ENCODE measurements at places on chromosomes 6 and 20.

- no peak for DNase-seq
These were observed 51.5 kb upstream of the MTHFD1L start for GRCh38 chr6:150813993-150814359.

- no peak for DNase-seq
These were observed 526 bp downstream of the SOD2 start for GRCh38 chr6:159692303-159693127.

GRCh38 chr20:48843057-48843806 lies 15.4 kb upstream of the PREX1 start:
- DNase-seq = no peak

- no peak for DNase-seq
These were observed 406.4 kb downstream of the QKI start for GRCh38 chr6:163820745-163821458.

DNA sequence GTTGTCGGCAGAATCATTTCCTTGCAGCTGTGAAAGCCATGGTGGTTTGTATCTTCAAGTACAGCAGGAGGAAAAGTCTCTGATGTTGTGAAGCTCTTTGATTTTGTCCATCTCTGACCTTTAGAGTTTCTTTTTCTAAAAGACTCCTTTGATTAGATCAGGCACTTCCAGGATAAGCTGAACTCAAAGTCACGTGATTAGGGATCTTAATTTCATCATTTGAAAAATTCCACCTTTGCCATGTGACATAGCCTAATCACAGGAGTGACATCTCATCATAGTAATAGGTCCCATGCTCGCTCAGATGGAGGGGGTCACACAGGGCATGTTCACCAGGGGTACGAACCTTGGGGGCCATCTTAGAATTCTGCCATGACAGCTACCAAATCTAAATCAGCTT lies 441.5 kb upstream of the CDH4 start:
- no peak for DNase-seq

- no peak for DNase-seq
These were observed 259.8 kb downstream of the PKHD1 start for GRCh38 chr6:51827580-51827979.

DNA sequence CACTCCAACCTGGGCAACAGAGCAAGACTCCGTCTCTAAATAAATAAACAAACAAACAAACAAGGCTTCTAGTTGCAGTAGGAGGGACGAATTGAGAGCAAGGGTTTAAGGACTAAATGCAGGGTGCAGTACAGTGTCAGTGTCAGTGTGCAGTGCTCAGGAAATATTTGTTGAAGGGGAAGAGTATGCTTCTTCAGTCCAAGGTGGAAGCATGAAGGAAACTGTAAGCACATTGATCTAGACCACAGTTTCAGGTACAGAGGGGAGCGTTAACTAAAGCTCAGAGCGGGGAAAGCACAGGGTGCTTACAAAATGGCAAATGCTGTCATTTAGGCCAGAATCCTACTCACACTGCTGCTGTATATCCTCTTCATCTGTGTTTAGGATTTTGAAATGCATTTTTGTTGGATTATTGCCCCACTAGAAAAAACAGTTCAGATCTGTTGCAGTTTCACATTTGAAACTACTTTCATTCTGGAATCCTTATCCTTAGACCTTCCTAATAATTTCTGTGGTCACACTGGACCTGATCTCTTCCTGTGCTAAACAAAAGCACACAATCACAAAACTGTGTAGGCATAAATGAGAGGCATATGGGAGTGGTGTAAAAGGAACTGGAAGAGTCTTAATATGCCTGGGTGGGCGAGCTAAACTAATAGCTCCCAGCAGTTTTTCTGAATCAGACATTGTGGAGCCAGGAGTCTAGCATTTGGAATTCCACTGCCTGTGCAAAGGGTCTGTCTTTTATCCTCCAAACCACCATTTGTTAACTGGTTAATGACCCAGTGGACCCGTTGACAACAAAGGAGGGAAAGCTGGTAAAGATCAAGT lies 41.4 kb downstream of the CBFA2T2 start:
- no peak for DNase-seq

DNA sequence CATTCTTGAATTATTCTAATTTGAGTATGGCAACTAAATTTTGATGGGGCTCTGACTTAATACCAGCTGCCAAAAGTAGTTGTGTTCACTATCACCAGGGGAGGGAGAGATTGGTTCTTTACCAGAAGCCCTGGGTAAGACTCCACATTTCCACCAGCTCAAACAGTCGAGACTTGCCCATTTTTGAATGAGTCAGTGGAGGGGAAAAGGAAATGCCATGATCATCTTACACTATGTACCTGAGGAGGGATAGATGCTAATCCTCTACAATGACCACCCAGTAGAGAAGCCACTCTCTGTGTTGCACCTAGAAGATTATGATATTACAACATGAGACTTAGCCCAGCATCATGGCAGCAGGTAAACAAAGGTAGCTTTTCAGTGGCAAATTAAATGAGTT lies 77.0 kb upstream of the SGK1 start:
- no peak for DNase-seq

All from suprapubic skin (tissue), 4 donors.